AG09309 (cell line): ENCODE measurements at places on chromosomes 6 and 20.

- DNase-seq: no peak
Observed at GRCh38 chr20:25218109-25218486, 22.6 kb downstream of the ENTPD6 start.

- DNase-seq: no peak
Observed at GRCh38 chr6:44475417-44475778, 87.9 kb downstream of the CDC5L start.

- DNase-seq: no peak
Observed at GRCh38 chr6:6897140-6897539, 210.6 kb upstream of the RREB1 start.

DNA sequence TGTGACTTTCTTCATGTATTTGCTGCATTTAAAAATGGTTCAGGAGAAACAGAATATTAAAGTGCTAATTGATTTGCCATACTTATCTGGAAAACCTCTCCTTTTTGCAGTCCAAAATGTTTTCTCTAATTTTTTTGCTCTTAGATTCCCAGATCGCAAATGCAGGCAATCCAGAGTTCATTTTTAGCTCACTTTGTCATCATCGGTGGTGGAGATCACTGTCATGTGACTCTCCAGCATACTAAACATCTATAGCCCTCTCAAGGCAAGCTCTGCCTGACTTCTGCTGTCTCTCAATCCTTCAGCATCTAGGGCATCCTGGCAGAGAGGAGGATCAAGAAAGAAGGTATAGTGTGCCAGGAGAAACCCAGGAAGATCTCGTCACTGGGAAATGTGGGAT, 24.8 kb downstream of the ABRACL start:
- DNase-seq: no peak

DNA sequence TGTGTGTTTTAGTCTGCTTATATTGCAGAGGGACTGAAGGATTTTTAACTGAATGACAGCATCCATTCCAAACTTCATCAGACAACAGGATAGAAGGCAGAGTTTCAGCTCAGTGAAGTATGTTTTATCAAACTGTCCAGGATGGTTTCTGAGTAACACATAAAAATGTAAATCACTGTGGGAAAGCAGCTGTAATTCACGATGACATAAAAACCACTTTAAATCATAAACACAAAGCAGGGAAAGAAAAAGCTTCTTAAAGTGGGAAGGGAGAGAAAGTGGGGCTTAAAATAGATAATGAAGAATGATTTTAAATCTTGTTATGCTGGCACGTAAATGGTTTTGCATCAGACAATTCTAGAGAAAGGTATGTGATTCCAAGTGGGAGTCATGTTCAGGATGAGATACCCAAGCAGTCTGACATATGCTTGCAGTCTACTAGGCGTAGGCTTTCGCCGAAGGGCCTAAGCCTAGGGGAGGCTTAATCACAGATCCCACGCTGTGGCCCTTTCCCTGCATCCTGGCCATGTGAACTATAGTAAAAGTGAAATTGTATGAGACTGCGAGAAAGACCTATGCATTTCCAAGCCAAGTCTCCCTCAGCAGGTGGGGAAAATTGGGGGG, 610.6 kb downstream of the PRKN start:
- DNase-seq: no peak

DNA sequence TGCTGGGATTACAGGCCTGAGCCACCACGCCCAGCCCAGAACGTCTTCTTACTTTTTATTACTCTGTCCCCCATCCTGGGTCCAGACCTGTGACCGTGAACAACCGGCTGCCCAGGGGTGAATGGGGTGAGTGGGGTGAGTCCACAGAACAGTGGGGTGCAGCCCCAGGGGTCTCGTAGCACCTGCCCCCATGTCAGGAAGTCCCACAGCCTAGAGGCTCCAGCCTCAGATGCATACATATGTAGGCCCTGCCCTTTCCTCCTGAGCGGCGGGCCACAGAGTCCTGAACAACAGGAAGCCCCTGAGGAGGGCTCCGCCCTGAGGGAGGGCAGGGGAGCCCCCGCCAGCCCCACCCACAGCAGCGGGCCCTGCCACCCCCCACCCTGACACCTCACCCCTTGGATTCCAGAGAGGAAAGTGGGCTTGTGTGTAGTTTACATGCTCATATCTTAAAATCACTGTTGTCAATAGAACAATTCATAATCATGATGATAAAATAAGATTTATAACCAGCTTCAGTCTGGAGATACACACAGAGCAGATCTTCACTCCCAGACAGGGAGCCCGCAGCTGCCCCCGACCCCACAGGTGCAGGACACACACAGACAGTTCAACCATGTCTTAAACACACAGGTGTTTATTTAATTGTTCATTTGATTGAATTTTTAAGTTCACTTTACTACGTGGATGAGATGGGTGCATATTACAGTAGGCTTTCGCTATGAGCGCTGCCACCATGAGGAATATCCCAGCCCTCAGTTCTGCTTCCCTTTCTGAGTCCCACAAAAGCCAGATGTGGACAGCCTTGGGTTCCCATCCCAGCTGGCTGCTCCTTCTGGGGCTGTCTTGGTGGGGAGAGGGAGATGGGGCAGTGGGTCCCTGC, 12.4 kb upstream of the GMEB2 start:
- no peak for DNase-seq

- peak; percentile 98 for DNase-seq
Observed at GRCh38 chr6:17907406-17908229, 79.8 kb downstream of the KIF13A start.

DNA sequence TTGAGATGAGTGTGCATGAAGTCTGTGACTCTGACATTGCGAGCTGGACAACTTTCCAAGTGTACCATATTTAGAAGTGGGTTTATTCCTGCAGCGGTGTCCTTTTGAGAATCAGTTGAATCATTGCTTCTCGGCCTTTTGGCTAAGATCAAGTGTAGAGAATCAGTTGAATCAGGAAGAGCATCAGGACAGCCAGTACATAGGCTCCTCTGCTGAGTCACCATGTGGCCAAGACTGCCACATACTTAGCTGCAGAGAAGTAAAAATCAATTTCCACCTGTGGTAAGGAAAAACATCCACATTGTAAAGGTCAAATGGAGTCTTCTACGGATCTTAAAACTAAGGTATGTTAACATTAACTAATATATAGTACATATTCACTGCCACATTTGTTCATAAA, 428.4 kb upstream of the MARCKS start:
- DNase-seq: no peak

DNA sequence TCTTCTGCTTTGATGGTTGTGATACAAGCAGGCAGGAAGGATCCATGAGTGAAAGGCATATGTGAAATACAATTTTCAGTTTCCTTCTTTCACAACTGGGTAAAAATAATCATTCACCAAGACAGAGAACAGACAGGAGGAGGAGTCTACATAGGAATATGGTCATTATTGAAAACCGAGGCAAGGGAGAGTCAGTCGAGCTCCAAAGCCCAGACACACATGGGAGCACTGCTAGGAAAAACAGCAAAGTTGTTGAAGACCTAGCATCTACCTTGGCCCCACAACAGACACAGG, 260.6 kb downstream of the ERMARD start:
- DNase-seq: no peak

GRCh38 chr6:4666886-4667513, 109.2 kb upstream of the CDYL start:
- DNase-seq: no peak

GRCh38 chr6:47180633-47181032, 129.1 kb downstream of the TNFRSF21 start:
- no peak for DNase-seq

- DNase-seq: no peak
Observed at GRCh38 chr20:63100926-63101699, 94.3 kb upstream of the BHLHE23 start.

GRCh38 chr6:157106487-157106886, 216.8 kb downstream of the TMEM242 start:
- DNase-seq: no peak

- DNase-seq: no peak
Observed at GRCh38 chr20:47013606-47014005, 119.0 kb downstream of the EYA2 start.

GRCh38 chr6:126041516-126041915, 55.2 kb downstream of the TRMT11 start:
- DNase-seq: no peak

GRCh38 chr20:3732327-3733118, at the start of gene HSPA12B:
Gene HSPA12B, plus strand, starts transcription at chr20:3732685. Its CDS starts 5,990 bp downstream, at chr20:3738675.
- no peak for DNase-seq

DNA sequence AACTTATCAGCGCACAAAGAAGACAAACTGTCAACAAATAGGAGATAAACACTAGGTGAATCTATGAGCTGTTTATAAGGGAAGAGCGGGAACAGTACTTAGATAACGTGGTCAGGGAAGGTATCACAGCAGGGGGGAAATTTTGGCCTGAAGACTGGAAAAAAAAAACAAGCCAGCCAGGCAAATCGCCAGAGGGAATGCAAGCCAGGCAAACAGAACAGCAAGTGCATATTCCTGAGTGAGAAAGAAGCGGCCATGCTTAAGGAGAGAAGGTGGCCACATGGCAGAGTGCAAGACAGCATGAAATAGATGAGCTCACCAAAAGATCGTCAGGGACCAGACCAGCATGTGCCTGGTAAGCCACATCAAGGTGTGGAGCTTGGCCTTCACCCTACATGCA, 466.5 kb upstream of the ARID1B start:
- DNase-seq: no peak

DNA sequence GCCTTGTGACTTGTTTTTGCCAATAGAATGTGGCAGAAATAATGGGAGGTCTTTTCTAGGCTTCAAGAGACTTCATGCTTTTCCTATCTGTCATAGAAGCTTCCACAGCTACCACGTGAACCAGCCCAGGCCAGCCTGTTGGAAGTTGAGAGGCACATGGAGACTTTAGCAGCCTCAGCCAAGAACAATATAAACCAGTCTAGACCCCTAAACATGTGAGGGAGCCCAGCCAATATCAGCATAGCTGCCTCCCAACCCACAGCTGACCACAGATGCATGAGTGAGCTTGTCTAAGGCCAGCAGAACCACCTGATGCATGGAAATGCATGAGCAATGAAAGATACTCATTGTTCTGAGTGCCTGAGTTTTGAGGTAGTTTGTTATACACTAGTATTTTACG, 540.7 kb upstream of the BTBD3 start:
- no peak for DNase-seq

DNA sequence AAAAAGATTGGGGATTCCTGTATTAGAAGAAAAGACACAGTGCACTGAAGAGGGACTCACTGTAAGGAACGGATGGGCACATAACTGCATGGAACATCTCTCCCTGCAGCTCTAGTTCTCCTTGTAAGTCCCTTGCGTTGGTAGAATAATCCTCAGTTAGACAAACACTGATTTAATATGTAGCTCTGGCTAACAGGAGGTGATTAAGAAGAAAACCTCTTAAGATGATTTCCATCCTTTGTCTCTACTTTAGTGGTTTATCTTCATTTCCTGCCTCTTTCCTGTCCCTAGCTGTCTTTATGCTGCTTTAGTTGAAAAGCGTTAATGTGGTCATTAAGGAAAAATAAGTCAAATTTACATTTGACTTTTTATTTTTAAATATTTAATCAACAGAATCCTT, 86.6 kb downstream of the SLC16A10 start:
- no peak for DNase-seq

DNA sequence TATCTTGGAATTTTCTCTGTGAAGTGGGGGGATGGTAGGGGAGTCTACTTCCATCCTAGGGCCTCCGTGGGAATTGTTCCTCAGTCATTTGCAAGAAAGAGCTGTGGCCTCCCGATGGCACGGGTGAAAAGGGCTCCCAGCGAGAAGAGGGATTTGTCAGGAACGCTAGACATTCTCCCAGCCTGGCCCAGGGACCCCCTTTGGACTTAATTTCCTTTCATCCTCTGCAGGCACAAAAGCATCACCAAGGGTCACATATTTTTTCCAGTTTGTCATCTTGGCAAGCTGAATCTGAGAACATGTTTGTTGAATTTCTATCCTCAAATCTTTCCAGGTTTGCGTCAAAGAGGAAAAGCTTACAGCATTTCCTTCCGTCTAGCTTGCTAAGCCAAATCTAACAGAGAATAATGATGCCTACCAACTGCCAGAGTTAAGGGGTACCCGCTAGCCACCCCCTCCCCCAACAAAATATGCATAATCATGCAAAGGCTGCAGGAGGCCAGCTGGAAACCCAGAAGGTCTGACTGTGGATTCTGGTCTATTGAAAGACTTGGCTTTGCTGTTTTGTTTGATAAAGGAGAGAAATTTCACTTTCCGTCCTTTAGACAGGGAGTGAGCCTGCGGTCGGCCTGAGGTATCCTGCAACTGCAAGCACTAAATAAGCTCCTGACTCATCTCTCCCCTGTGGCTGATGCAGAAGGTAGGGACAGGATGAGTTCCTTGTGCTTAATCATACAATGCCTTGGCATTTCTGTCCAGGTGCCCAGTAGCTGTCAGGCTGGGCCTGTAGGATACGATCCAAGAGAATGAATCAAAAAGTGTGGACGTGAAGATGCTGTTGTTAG, 23.1 kb downstream of the PSMG4 start:
- peak; percentile 76 for DNase-seq

DNA sequence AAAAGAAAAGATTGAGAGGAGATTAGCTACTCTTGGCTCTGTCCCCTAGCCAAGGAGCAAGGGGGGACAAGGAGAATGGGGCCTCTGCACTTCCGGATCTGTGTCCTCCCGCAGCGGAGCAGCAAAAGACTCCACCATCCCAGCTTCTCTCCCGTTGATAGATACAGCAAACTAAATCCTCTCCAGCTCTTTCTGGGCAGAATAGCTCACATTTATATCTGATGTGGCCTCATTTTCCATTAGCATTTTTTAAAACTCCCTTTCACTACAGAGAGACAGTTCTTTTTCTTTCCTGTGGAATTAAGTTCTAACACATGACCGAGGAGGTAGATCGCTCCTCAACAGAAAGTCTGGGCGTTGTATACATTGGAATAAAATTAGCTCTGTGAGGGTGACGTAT, 260.9 kb upstream of the SOX4 start:
- DNase-seq: no peak

- DNase-seq: no peak
Observed at GRCh38 chr6:44247338-44248302, 719 bp downstream of the HSP90AB1 start.

- no peak for DNase-seq
Observed at GRCh38 chr6:114945392-114945791, 602.6 kb upstream of the HS3ST5 start.

- no peak for DNase-seq
Observed at GRCh38 chr6:85600713-85601313, 7.2 kb upstream of the SNX14 start.

- no peak for DNase-seq
Observed at GRCh38 chr6:127289934-127290333, 23.3 kb downstream of the RNF146 start.

DNA sequence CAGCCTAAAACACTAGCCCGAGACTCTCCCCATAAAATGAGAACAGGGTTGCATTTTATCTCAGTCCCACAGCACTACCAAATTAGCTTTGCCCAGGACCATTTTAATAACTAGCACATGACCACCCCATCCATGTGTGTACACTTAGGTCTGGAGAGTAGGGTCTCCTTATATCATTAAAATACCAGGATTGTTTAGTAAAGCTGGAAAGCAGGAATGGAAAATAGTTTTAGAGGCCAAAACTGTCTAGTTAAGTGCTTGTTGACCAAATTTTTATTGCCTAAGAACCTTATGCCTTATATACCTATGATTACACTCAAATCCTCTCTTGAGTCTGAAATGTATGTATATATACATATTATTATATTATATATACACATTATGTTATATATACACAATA, 608.4 kb downstream of the HDGFL1 start:
- no peak for DNase-seq
